ENCODE measurements at places on chromosomes 3 and 15.

DNA sequence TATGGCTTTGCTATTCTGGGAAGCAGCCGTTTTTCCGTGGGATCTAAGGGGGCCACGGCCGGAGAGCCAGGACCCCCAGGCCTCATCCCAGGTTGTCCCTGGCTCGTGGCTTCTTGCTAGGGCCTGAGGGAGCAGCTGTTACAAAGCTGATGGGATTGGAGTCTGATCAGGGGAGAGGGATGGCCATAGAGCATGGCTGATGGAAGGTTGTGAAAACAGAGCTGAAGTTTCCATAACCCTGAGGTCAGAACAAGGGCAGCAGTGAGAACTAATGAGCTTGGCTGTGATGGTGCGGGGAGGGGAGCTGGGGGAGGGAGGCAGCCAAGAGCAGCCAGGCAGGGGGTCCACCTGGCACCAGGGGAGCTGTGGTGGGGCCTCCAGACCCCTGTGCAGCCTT, 63.0 kb downstream of the LINGO1 start:
- DNase-seq: no peak

GRCh38 chr15:62066663-62067447, at the start of gene C2CD4A:
C2CD4A (plus strand) TSS chr15:62066977; CDS start chr15:62067614, 637 bp downstream.
- peak; percentile 95 for DNase-seq

GRCh38 chr3:111302063-111302462, 230.4 kb downstream of the NECTIN3 start:
- DNase-seq: no peak

DNA sequence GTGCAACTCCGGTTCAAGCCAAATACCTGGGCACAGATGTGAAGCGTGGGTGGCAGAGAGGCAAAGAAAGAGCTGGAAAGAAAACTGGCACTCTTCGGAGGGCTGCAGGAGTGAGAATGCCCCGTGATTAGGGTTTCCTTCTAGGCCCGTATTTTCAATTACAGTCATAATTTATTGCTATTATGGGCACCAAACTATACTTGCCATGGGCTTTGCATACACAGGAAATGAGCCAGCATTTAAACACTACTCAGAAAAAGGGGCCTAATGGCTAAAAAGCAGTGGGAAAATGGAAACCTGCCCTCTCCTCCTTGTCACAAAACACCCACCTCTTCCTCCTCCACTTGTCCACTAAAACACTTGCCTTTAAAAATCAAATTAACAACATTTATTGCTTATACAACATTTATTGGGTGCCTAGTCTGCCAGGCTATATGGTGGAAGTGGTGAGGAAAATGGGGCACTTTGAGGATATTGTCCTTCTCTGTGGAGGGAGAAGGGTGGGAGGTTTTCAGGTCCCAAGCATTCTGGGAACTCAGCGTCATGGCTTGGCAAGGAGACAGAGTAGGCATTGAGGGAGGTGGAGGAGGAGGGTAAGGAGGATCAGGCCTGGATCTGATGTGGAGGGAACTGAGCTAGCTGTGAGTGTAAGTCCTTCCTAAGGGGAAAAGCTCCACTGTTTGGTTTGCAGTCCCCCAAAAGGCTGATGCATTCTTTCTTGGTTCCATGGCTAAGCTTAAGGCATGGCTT, 160.9 kb downstream of the SLCO3A1 start:
- DNase-seq: no peak

- DNase-seq: no peak
These were observed 7.0 kb upstream of the RFT1 start for GRCh38 chr3:53137221-53137620.

GRCh38 chr3:14598143-14598569, 53.4 kb upstream of the CCDC174 start:
- peak; percentile 93 for DNase-seq

- no peak for DNase-seq
These were observed 12.4 kb upstream of the HHLA2 start for GRCh38 chr3:108283989-108284388.

DNA sequence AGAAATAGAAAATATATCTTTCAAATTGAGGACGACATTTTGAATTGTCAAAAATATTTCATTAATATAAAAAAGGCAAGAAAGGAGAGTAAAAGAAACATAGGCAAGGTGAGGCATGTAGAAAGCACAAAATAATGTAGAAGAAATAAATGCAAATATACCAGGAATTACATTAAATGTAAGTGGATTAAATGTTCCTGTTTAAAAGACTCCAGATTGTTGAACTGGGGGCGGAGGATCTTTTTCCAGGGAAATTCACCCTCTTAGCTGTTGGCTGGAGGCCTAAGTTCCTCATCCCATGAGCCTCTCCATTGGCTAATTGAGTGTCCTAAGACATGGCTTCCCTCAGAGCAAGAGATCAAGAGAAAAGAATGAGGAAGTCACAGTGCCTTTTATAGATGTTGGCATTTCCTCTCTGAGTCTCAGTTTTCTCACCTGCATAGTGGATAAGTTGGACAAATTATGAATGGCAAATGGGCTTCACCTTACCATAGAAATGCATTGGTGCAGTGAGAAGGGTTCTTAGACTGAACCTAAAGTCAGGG, 147.4 kb upstream of the SMAD3 start:
- no peak for DNase-seq

- DNase-seq: no peak
These were observed 228.0 kb downstream of the FMN1 start for GRCh38 chr15:32966512-32966911.

GRCh38 chr15:95829062-95829461, 501.4 kb upstream of the NR2F2 start:
- DNase-seq: no peak

DNA sequence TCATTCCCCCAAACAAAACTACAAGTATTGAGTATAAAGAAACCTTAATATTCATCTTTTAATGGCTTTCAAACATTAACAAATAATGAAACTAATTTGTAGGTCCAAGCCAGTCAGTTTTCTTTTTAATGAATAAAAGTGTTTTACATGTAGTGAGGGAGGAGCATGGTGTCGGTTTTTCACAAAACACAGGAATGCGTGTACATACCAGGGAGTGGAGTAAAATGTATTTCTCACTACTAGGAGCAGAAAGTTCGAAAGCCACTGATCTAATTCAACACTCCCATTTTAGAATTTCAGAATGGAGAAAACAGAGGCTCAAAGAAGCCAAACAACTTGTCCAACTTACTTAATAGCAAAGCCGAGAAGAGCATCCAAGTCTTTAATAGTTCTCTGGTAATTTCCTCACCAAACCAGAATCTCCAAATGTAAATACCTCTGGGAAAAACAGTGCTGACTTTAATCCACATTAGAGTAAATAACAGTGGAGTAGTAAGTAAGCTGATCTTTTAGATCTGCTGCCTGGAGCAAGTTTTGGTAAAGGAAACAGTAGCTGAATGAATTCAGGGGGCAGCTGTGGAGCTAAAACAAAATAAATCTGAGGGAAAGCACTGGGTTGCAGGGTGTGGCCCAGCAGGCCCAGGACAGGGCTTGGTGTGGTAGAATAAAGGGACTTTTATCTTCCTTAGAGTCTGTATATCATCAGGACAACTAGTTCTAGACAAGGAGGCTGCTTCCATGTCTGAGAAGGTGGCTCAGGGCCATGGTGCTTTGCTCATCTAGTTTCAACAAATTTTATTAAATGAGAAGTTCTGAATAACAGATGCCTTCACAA, 7.9 kb downstream of the ANP32A start:
- no peak for DNase-seq

GRCh38 chr15:65212097-65212496, 824 bp upstream of the CILP start:
- peak; percentile 87 for DNase-seq

GRCh38 chr3:101119535-101119934, 126.3 kb upstream of the ABI3BP start:
- no peak for DNase-seq

- DNase-seq: no peak
These were observed 9.9 kb downstream of the LOXL1 start for GRCh38 chr15:73936181-73936580.

GRCh38 chr3:107816107-107816506, 274.7 kb downstream of the CD47 start:
- no peak for DNase-seq

DNA sequence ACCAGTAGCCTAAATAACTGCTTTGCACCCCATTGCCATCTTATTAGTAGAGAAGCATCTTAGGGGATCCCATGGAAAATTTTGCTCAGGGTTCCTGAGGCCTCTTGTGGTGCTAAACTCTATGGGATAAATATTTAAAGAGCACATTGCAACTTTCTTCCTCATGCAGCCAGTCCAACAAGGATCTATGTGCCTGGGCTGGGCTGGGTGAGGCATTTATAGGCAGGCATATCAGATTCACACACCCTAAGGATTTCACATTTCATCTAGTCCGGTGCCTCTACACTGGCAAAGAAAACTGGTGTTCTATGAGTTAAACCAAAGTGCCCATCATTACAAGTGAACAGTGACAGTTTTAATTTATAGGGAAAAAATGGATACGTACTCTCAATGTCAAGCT, 512.3 kb downstream of the EDEM1 start:
- DNase-seq: no peak

GRCh38 chr15:28974142-28974541, 88.4 kb downstream of the APBA2 start:
- peak; percentile 31 for DNase-seq

DNA sequence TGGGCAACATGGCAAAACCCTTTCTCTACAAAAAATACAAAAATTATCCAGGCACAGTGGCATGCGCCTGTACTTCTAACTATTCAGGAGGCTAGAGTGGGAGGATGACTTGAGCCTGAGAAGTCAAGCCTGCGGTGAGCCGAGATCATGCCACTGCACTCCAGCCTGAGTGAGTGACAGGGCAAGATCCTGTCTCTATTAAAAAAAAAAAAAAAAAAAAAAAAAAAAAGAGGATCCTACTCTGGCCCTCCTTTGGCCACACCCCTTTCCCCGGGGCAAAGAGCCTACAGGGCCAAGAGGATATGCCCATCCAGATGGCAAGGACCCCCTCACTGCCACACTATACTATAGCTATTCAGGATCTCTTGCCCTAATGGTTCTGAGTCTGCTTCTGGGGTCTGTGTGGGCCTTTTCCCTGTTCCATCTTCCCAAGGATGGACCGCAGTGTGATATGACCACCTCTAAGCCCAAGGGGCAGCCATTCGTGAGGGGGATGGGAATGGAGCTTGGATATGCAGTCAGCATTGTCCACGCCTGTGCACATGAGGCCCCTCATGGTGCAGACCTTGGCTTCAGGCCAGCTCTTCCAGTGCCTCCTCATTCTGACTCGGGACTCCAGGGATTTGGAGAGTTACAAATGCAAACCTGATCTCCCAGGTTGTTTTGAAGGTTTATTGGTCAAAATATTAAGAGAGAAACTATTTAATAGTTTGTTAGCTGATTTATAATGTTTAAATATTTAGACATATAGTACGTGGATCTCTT, 7.3 kb downstream of the TYRO3 start:
- no peak for DNase-seq

DNA sequence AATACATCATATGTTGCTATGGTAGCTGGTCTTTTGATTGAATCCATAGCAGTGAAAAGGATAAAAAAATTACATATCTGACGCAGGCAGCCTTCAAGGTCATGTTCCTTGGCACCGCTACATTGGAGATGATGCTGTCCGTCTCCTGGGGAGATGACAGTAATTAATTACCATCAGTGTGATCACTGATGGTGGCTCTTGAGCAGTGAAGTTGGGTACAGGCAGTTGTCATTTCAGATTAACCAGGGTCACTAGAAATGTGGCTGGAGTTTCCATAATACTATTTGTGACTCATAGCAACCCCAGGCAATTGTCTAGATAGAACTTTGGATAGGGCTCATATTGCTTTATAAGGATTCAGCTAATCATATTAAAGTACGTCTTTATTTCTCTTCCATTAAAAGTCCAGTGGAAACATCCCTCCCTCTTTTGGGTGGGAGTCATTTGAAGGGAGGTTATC, 136.3 kb downstream of the THSD4 start:
- DNase-seq: no peak

GRCh38 chr15:62853841-62854225, 188.7 kb upstream of the TPM1 start:
- peak; percentile 74 for DNase-seq

GRCh38 chr3:101954936-101955335, 105.6 kb downstream of the NFKBIZ start:
- DNase-seq: no peak

- DNase-seq: no peak
These were observed 22.3 kb downstream of the CFAP92 start for GRCh38 chr3:128971421-128972100.

- DNase-seq: no peak
These were observed 28.9 kb downstream of the DENND4A start for GRCh38 chr15:65762914-65763787.

DNA sequence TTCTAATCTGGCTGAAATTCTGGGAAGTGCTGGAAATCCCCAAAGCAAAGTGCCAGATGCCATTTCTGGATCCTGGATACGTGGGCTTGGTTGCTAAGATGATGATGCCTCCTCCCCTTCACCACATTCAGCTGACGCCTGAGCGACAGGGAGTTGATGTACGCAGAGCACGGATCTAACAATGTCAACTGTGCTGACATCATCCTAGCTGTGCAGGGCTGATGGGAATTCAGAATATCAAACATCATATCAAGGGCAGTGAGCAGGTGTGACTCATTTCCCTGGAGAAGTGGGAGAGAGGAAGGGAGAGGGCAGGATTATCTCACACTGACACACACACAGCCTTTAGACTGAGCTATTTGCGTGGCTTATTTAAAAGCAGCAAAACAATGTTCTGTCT, 92.6 kb upstream of the ZBTB20 start:
- no peak for DNase-seq

DNA sequence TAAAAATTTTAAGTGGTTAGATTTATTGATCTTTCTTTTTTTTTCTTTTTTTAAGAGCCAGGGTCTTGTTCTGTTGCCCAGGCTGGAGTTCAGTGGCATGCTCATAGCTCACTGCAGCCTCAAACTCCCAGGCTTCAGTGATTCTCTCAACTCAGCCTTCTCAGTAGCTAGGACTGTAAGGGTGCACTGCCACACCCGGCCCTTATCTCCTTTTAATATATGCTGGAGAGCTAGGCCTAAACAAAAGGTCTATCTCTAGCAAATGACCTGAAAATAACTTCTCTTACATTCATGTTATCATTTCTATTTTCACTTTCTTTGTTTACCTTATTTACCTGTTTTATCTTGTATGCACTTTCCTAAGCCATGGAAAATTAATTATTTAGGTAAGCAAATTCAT, 35.2 kb upstream of the MELTF start:
- no peak for DNase-seq

- no peak for DNase-seq
These were observed 6.8 kb upstream of the PDCD6IP start for GRCh38 chr3:33791477-33792166.

- DNase-seq: no peak
These were observed 646.7 kb downstream of the ROBO2 start for GRCh38 chr3:77686560-77686959.

DNA sequence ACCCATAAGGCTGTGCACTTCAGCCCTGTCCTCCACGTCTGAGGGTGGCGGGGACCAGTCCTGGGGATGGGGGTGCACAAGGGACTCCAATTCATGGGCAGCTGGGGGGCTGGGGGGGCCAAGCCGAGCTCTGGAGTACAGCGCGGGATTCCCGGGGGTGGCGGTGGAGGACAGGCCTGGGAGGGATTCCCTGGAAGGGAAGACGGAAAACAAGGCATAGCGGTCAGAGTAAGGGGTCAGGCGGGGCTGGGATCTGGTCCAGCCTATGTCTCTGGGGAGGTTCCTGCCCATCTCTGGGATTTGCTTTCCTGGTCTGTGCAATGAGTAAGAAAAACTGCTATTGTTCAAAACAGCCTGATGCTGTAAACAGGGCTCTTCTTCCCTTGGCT, 8.1 kb upstream of the IGDCC3 start:
- DNase-seq: no peak

- DNase-seq: no peak
These were observed 126.4 kb downstream of the GADL1 start for GRCh38 chr3:30768046-30768445.

GRCh38 chr3:15646851-15647511, 45.4 kb downstream of the BTD start:
- peak; percentile 70 for DNase-seq

Data from endodermal cell (in vitro differentiated cells).